ENCODE measurements at places on chromosomes 12 and 14. TPM values are rescaled to one million over a fixed set of nuclear protein-coding genes. Genes with fewer than 3 reads are reported as not detected.

GRCh38 chr14:86639146-86639545 is 1109.2 kb downstream of the FLRT2 start:
- no peak for DNase-seq

DNA sequence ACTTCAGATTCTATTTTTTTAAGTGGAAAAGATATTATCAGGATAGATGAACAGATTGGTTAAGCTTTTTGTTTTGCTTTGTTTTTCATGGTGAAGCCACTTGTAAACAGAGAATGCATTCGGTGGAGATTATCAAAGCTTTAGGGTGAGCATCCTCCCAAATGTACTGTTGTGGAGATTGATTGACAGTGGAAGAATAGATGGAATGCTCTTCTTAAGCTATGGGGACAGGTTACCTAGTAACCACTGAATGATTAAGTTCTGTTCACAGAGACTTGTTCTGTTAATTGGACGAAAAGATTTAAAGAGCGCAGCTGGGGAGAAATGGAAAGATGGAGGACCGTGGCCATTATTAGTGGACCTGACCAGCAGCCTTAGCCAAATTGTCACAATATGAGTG is 21.8 kb upstream of the SPATA7 start:
- DNase-seq, result no peak

GRCh38 chr12:64598831-64599230 is 11.5 kb upstream of the RASSF3 start:
- no peak for DNase-seq

- DNase-seq, result no peak
Observed at GRCh38 chr12:94812345-94812744, 162.0 kb upstream of the TMCC3 start.

GRCh38 chr14:69635981-69636639 is 24.7 kb downstream of the SUSD6 start:
- DNase-seq, result no peak

DNA sequence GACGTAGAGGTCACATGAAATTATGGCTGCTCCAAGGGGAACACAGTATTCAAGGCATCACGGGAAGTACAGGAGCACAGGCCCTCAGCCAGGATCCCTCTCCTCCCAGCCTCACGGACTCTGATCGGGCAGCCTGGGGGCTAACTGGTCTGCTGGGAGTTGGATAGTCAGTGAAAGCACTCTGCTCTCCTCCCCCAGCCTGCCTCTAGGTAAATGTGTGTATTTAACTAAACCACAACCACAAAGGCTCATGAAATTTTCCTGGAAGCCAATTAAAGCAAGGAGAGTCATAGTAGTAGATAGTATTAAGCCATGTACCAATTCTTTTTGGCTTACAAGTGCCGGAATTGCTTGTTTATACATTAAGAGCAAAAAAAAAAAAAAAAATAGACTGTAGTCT is 254.3 kb downstream of the MSRB3 start:
- peak; percentile 51 for DNase-seq

DNA sequence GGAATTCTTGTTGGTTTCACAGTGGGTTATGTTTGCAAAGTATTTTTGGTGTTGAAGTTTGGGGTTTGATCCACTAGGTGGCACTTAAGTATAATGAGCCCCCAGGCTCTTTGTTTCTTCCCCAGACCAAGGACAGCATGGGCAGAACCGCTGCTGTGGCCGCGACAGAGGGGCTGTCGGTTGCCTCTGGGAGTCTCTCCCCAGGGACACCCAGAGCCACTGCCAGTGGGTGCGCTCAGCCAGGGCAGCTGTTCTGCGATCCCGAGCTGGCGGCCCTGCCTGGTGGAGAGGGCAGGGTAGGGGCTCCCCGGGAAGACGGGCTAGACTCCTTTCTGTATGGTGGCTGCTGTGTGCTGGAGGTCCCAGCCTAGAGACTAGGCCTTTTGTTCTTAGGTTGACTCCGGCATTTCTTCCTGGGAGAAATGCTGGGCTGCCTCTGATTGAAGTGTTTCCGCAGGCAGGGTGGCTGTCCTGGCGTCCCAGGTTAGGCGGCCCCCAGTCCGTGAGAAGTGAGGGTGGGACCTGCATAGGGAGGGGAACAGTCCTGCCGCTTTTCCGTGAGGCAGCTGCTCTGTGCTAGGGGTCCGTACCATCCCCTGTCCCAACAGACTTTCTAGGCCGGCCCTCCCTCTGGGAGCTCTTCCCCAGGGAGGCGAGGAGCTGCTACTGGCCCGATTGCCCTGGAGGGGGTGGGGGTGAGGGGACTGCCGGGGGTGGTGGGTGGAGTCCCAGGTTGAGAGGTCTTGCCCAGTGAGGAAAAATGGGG is 253.1 kb upstream of the PELI2 start:
- no peak for DNase-seq

DNA sequence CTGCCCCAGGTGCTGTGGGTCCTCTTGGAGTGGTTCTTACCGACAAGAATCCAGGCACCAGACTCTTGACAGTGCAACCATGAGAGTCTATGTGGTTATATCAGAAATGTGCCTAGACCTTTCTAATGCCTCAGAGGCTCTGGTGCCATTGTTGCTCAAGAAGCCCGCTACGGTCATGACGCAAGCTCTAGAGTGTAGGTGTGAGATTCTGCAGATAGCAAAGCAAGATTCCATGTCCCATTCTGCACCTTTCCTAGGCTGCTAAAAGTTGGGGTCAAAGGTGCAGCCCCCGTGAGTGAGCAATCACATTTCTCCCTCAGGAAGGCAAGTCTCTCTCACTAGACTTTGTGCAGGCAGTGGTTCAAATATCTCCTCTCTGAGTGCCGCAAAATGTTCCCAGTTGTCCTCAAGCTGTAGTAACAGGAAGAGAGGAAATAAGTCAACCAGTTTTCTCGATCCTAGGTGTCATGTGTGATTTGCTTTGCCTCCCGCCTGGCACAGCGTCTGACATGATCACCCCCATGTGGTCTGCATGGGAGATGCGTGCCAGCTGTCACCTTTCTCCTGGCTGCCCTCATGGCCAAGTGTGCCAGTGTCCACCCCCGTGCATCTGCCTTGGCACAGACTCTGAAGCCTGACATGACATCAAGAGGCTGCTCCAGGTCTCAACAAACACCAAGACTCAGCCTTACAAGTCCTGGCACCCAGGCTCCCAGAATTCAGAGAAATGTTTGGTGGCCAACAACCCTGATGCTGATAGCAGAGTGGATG is 122.5 kb upstream of the COCH start:
- no peak for DNase-seq

Gene RERG
- 6.0 TPM for total RNA-seq

Gene ZNF740
- 30.3 TPM for total RNA-seq

Gene JDP2
- total RNA-seq, result 18.8 TPM

Gene EIF2S3B
- total RNA-seq, result 4.8 TPM

Gene RNASE8
- total RNA-seq, result not detected
